ENCODE measurements at places on chromosomes 12 and 14.

GRCh38 chr14:87934185-87934584, 58.8 kb downstream of the GALC start:
- no peak for DNase-seq

DNA sequence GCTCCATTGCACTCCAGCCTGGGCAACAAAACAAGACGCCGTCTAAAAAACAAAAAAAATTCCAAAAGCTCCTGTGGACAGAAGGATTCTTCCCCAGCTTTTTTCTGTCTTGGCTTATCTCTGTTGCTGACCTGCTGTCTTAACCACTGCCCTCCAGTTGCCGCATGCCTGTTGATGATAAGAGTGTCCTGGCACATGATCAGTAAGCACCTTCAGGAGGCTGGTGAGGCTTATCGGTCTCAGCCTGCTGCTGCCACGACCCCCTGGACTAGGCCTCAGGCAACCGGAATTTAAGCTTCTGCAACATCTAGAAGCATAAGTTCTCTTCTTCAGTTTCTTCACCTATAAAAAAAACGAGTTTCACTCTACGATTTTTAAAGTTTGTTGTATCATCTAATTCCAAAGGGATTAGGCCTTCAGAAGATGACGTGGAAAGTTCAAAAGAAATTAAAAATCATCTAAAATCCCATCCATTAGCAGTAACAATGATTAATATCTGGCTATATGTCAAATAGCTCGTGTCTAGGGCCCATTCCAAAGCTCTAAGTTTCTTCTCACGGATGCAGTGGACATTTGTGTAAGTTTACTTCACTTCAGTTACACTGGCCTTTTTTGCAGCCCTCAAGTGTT, 46.4 kb downstream of the RESF1 start:
- no peak for DNase-seq

- DNase-seq: no peak
Measured at GRCh38 chr14:105275267-105275946, 25.4 kb downstream of the BRF1 start.

- DNase-seq: no peak
Measured at GRCh38 chr12:131204416-131205274, 250.9 kb downstream of the ADGRD1 start.

- DNase-seq: no peak
Measured at GRCh38 chr14:90976101-90976500, 84.3 kb downstream of the RPS6KA5 start.

DNA sequence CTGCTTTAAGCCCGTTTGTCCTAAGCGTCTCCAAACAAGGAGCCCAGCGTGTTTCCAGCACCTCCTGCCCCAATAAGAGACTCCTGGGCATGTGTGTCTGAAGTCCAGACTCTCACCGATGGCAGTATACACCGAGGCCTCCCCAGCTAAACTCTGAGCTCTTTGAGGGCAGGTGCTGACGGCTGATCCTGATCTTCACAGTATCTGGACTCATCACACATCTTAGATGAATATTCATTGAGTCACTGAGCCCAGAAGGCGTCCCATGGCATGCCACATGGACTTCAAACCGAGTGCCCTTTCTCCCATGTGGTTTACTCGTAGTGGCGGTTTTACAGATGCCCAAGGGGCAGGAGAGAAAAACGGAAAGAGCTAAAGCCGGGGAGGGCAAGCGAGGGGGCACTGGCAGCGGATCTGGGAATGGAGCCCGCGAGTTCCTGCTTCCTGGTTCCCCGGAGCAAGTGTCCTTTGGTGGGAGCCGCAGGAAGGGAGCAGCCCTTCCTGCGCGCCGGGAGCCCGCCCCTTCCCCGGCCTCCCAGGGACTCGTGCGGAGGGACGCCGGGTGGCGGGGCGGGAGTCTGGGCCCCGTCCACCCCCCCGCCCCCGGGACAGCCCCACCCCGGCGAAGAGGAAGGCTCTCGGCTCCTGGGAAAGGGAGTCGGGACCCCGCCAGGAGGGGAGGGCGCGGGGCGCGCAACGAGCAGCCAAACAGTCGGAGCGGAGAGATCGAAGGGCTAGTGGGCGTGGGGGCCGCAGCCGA, 585 bp upstream of the TEAD4 start:
- DNase-seq: no peak

DNA sequence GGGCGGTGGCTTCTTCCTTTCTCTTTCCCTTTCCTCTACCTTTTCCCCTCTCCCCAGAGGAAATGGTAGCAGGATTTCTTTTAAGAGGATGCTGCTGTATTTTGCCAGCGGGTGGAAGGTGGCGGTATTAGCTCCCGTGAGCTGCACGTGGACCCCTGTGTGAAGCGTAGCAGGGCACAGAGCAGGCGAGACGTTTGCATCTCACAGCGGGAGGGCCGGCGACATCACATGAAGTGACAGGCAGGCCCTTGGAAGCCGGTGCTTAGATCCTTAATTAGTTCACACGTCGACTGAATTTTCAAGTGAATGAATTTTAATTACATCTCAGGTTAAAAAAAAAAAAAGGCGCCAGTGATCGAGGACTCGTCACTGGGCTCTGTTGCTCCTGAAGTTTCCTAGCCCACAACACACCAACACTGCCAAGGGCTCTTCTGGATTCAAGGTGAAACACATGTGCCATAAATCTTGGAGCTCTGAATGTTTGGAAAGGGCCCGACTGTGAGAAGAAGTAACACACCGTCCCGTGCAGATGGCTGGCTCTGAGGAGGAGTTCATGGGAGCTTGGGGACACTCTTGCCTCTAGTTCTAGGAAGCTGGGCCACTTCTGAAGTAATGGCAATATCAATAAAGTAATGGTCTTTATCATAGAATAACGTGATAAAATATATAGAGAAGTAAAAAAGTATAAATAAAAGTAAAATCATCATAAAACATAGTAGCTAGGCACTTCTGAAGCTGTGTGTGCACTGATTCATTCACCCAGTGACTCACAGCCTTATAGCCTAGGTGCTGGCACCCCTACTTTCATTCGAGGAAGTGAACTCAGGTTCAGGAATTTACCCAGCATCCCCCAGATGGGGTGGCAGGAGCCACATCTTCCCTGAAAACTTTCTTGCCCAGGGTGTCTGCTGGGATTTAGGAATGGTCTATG, 75.3 kb downstream of the AACS start:
- DNase-seq: no peak

DNA sequence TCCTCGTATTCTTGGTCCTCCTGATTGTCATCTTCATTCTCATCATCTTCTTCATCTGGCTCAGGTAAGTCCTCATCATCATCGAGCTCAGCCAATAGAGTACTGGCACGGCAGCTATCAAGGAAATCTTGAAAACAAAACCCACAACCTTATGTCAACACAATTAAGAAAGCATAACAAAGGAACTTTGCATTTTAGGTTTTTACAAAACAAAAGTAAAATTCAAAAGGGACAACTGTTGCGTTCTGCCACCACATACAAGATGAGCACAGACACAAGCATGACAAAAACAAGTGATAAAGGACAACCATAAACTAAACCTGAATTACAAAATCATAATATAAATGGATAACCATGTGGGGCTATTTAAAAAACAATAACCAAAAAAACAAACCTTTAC, 84.7 kb downstream of the HECTD1 start:
- DNase-seq: no peak

DNA sequence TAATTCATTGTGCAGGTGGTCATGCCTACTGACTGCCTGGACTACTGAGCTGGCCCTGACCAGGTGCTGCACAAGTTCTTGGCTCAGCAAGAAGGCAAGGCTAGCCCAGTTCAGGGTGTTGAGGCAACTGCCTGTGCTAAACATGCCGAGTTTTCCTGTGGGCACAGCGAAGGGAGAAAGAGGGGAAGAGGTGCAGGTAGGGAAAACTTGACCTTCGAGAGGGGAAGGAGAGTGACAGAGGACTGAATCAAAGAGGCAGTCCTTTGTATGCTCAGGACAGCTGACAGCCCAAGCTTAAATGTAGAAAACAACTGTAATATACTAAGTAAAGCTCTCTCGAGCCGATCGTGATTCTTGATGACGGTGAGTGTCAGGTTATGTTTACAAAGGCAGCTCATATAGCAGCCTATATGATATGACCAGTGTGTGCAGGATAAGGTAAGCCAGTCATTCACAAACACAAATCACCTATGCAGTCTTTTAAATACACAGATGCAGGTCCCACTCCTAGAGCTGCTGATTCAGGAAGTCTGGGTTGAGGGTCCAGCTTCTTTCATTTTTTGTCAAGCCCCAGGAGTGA, 2.6 kb downstream of the IRAK3 start:
- no peak for DNase-seq

DNA sequence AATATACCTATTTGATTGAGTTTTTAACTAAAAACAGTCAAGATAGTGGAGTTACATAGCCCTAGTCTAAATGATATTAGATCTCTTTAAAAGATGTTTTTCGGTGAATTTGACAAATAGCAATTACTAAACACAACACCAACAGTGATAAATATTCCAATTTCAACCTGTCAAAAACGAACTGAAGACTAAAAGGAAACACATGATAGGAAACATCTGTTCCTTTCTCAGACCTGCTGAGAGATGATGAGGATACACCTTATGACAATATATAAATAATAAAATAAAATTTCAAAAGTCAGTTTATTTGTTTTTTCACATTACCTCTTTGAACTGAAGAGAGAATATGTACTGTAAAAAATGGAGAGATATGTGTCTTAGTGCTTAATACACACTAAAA, 232.7 kb downstream of the RASSF9 start:
- DNase-seq: no peak

DNA sequence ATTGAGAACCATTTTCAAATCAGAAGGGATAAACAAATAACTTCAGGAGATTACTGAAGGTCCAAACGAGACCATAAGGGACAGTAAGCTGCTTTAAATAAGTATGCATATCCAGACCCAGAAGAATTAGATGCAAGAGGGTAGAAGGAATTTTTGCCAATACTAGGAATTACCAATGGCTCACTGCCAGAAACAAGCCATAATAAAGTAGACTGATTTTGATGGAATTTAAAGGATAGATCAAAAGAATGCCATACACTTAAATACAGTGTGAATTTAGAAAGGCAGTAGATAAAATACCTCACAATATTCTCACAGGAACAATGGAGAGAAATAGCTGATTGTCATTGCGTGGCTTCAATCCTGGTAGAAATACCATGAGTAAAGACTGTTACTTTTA, 5.3 kb downstream of the ANKS1B start:
- DNase-seq: no peak

DNA sequence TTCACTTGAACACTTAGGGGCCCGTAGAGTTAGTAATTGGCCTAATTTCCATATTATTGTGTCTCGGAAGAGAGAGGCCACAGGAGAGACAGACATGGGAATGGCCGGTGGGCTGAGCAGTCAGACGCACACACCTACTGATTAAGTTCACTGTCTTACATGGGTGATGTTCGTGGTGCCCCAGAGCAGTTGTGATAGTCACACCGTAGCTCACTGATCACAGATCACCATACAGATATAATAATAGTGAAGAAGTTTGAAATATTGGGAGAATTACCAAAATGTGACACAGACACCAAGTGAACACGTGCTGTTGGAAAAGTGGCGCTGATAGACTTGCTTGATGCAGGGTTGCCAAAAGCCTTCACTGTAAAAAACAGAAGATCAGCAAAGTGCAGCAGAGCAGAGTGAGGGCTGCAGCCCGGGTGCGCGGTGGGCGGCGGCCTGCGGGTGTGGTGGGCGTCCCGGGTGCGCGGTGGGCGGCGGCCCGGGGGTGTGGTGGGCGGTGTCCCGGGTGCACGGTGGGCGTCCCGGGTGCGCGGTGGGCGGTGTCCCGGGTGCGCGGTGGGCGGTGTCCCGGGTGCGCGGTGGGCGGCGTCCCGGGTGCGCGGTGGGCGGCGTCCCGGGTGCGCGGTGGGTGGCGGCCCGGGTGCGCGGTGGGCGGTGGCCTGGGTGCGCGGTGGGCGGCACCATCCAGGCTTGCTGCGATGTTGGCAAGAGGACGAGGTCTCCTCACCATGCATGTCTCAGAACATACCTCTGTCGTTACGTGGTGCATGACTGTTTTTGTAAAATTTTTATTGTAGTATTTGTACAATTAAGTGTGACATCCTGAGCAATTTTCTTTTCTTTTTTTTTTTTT, 34.3 kb upstream of the TEX22 start:
- DNase-seq: peak; percentile 6

DNA sequence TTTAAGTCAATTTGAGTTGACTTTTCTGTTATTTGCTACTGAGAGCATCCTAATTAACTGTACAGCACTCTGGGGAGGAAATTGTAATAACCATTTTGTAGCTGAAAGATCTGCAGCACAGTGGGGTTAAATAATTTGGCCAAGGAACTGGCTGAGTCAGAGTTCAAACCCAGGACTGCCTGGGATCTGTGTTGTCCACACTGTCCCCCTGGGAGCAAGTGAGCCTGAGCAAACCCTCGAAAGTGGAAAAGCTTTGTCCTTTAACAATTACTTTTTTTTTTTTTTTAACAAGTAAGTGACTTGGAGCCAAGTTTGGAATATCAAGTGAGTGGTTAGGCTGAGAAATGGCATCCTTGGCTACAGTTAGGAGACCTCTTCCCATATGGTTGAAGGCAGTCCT, 247.2 kb upstream of the CCDC196 start:
- DNase-seq: no peak

GRCh38 chr14:22780941-22781300, 14.4 kb downstream of the OXA1L start:
- no peak for DNase-seq

DNA sequence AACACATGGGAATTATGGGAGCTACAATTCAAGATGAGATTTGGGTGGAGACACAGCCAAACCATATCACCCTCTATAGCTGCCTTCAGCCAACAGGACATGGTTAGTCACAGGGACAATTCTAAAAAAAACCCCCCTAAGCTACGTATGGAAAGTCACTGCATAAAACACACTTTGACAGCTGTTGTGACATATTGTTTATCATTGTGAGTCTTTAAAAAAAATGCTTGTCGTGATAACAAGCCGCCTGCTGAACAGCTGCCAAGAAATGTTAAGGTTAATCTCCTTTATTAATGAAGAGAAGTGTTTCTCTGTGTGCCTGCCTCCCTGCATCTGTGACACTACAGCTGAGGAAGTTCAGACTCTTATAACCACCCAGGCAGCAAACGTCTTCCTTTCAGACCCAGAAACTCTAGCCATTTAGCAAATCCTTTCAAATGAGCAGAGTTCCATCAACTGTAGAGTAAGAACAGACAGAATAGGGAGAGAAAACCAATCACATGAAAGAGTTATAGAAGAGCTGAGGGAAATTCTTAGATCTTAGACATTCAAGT, 1459.6 kb upstream of the TMEM132C start:
- no peak for DNase-seq

GRCh38 chr14:22379727-22380126, 209.3 kb downstream of the DAD1 start:
- DNase-seq: no peak

- DNase-seq: peak; percentile 2
Measured at GRCh38 chr12:12072064-12072760, 1.5 kb downstream of the BCL2L14 start.

GRCh38 chr14:55897031-55897430, 221.2 kb upstream of the PELI2 start:
- DNase-seq: no peak

DNA sequence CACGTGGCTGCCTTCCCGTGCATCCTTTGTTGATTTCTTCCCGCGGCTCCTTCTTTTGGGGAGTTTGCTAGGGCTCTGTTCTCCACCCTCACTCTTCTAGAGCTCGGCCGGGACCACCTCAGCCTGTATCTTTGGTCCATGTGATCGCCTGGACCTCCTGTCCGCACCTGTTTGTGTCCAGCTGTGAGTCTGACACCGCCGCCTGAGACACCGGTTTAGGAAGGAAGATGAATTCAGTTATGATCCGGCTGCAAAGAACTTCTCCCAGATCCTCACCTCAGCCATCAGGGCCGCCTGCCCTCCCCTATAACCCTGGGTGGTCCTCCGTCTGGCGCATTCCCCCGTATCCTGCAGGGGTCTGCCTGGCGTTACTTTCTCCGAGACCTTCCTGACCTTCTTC, 690 bp upstream of the TDRD9 start:
- no peak for DNase-seq

All from stimulated activated CD8-positive, alpha-beta memory T cell treated with anti-CD3 and anti-CD28 coated beads, Interleukin-7, amount 100 ng/mL, for 4 hours (primary cell).